ENCODE measurements at places on chromosomes 2 and 18.
A peak's percentile ranks its signal among the peaks of the same experiment; 100 is the strongest.

DNA sequence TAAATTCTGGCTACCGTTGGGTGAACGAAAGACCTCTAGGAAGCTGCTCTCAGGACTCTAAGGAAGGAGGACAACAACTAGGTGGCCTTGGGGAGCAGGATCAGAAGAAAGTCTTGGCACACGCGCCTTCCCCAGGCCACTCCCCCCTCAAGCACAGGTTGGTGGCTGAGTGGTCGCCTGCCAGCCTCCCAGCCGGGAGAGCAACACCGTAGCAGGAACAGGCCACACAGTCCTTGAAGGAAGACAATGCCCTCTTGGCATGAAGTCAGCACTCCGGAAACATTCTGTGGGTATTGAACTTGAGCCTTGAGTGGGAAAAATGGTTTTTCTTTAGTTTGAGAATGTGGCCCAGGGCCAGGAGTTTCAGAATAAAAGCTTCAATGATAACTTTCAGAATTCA lies 87.4 kb upstream of the AGAP1 start:
- H3K27me3 ChIP-seq: no peaks in the 10 kb centered on the region
- no peak overlapping the region for H3K4me3 ChIP-seq
- H3K36me3 ChIP-seq: no peaks in the 10 kb centered on the region
- no peaks in the 10 kb centered on the region for H3K4me1 ChIP-seq
- no peak for DNase-seq
- H3K27ac ChIP-seq: no peak overlapping the region

- no peak overlapping the region for H3K27ac ChIP-seq
- no peaks in the 10 kb centered on the region for H3K36me3 ChIP-seq
- H3K4me1 ChIP-seq: no peaks in the 10 kb centered on the region
- no peak overlapping the region for H3K4me3 ChIP-seq
- peak; percentile 82 for DNase-seq
Observed at GRCh38 chr2:72833084-72833714, 7.4 kb upstream of the EXOC6B start.

GRCh38 chr18:22816266-22817176 lies 116.6 kb upstream of the RBBP8 start:
- H3K4me3 ChIP-seq: no peak overlapping the region
- no peaks in the 10 kb centered on the region for H3K36me3 ChIP-seq
- no peaks in the 10 kb centered on the region for H3K4me1 ChIP-seq
- no peaks in the 10 kb centered on the region for H3K27me3 ChIP-seq
- no peak for DNase-seq
- no peak overlapping the region for H3K27ac ChIP-seq

DNA sequence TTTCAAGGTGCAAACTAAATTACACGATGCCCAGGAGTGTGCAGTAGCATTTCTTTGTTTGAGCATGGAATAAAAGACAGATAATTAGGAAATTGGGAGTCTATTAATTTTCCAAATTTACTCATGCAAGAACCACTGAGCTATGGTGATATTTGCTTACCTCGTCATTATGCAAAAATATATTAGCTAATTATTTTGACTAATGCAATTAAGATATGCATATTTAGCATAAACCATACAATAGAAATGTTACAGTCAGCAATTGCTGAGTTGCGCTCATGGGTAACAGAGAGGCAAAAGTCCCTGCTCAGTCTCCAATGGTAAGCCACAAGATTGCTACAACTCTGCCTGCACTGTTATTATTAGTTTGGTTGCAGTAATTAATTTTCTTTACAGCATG lies 342.0 kb downstream of the TXNL1 start:
- no peaks in the 10 kb centered on the region for H3K36me3 ChIP-seq
- H3K4me1 ChIP-seq: no peaks in the 10 kb centered on the region
- H3K27me3 ChIP-seq: no peaks in the 10 kb centered on the region

- H3K4me3 ChIP-seq: no peak overlapping the region
- no peaks in the 10 kb centered on the region for H3K36me3 ChIP-seq
- no peak overlapping the region for H3K27ac ChIP-seq
- peaks cover 19% of the 10 kb centered on the region for H3K4me1 ChIP-seq
Observed at GRCh38 chr2:42089340-42089925, 41.6 kb downstream of the PKDCC start.

DNA sequence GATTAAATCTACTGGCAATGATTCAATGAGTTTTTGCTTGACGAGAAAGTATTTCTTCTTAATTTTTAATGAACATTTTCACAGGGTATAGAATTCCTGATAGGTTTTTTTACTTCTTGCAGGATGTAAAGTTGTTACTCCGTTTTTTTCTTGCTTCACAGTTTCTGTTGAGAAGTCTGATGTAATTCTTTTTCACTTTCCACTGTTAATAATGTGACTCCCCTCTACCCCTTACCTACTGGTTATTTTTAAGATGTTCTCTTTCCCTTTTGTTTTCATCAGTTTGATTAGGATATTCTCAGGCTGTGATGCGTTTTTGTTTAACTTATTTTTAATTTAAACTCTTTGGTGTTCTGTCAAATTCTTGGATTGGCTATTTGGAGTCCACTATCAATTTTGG lies 933.9 kb upstream of the PIK3C3 start:
- no peaks in the 10 kb centered on the region for H3K27me3 ChIP-seq
- DNase-seq: no peak
- no peak overlapping the region for H3K27ac ChIP-seq
- H3K4me3 ChIP-seq: no peak overlapping the region
- H3K36me3 ChIP-seq: no peaks in the 10 kb centered on the region

DNA sequence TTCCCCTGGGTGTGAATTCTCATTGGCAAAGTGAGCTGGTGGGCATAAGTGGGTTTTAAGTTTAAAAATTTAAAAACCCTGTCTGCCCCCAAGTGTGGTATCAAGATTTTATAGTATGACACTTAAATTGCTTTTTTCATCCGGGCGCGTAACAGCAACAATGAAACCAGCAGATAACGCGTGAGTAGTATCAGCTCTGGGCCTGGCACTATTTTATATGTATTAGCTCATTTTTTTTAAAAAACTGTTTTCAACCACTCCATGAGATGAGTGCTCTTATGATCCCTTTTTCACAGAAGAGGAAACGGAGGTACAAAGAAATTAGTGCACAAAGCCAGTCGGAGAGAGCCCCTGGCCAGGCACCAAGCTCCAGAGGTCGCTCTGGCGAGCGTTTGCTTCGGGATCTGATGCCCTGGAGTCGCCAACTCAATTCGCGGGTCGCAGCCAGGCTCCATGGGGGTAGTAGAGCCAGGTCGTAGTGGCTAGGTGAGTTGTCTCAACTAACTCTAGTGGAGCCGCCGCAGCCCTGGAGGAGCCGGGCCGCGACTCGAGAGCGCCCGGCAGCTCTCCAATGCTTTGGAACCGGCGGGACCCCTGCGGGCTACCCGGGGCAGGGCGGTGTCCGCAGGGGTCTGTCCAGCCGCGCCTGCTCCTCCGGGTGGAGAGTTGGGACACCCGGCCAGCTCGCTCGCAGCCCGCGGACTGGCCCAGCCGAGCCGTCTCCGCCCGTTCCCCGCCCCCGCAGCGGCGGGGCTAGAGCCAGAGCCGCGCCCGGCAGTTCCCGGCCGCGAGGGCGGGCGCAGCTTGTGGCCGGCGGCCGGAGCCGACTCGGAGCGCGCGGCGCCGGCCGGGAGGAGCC lies at the start of gene IL1R1:
TSS of gene IL1R1 (plus strand) at position 777 of the 859 bp plus-strand sequence. CDS start 14,979 bp downstream, outside the sequence.
- peaks cover 5% of the 10 kb centered on the region for H3K4me1 ChIP-seq
- H3K36me3 ChIP-seq: peaks cover 7% of the 10 kb centered on the region
- peak within 1 kb of the TSS; percentile 89 for H3K27ac ChIP-seq
- peak within 1 kb of the TSS; percentile 80 for H3K4me3 ChIP-seq
- no peaks in the 10 kb centered on the region for H3K27me3 ChIP-seq

DNA sequence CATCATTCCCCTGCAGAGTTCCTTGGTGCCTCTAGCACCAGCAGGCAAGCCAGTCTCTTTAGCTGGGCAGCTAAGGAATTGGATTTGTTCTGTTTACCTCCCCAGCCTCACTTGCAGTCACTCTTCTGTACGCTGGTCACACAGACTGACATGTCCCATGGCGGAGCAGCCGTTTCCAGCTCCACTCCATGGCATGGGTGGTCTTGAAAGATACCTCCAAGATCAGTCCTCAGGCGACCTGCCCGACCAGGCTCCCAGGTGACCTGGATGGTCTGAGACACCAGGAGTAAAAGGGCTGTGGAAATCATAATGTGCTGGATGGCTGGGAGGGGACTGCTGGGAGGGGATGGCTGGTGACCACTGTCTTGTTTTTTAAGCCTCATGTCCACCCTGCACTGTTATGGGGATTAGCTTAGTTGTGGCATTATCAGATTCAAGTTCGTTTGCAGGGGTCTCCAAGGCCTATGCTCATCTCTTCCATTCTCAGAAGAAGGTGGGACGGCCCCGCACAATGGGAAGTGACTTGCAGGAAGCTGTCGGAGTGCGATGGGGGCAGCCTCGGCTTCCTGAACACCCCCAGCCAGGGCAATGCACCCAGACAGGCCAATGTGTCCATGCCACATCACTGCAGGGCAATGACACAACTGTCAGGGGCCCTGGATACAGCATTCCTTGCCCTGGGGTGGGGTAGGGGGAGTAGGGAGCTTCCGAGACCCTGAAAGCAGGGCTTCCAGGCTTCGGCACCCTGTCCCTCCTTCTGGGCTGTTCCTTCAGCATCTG lies 156.1 kb upstream of the MYCN start:
- no peak overlapping the region for H3K4me3 ChIP-seq
- no peak for DNase-seq
- no peaks in the 10 kb centered on the region for H3K4me1 ChIP-seq
- no peaks in the 10 kb centered on the region for H3K36me3 ChIP-seq
- no peaks in the 10 kb centered on the region for H3K27me3 ChIP-seq
- no peak overlapping the region for H3K27ac ChIP-seq

DNA sequence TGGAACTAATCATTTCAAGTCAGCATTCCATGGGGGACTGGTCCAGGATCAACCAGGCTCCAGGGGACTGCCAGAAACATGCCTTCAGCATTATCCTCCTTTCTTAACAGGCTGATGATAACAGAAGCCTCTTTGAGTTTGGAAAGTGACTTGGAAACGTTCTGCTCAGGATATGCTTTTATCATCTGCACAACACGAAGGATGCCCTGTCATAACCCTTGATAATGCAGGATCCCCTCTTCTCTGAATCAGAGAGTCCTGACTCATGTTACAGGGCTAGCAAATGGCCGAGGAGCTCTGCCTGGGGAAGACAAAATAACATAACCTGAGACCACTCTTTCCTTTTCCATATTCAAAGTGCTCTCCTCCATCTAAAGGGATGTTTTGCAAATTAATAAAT lies 6.7 kb downstream of the SCYGR3 start:
- no peaks in the 10 kb centered on the region for H3K4me1 ChIP-seq
- DNase-seq: peak; percentile 45
- H3K4me3 ChIP-seq: no peak overlapping the region
- H3K36me3 ChIP-seq: no peaks in the 10 kb centered on the region

DNA sequence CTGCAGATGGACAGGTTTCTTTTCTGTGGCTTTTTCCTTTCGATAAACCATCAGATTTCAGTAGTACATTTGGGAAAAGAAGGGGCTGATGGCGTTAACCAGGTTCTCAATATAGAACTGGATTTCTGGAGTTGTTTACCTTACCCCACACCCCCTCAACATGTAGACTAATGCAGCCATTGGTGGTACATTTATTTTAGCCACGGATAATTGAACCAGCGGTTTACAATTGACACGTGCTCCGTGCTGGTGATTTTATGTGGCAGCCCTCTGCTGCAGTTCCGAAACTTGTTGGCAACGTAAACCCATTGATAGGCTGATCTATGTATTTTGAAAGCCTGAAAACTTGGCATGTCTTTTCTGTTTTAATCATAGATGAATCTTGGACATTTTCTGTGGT lies 5.4 kb downstream of the SOX11 start:
- H3K27me3 ChIP-seq: peaks cover 38% of the 10 kb centered on the region
- DNase-seq: no peak
- H3K4me3 ChIP-seq: peak overlapping the region; percentile 52
- no peaks in the 10 kb centered on the region for H3K36me3 ChIP-seq
- H3K27ac ChIP-seq: peak overlapping the region; percentile 54
- peaks cover 35% of the 10 kb centered on the region for H3K4me1 ChIP-seq

DNA sequence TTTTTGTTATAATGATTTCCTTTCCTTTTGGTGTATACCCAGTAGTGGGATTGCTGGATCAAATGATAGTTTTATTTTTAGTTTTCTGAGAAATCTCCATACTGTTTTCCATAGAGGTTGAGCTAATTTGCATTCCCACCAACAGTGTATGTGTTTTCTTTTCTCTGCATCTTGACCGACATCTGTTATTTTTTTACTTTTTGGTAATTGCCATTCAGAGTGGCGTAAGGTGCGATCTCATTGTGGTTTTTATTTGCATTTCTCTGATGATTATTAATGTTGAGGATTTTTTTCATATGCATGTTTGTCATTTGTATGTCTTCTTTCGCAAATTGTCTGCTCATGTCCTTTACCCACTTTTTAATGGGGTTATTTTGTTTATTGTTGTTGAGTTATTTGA lies 58.1 kb downstream of the ARHGAP25 start:
- DNase-seq: no peak
- H3K4me3 ChIP-seq: no peak overlapping the region
- no peaks in the 10 kb centered on the region for H3K4me1 ChIP-seq

- H3K27me3 ChIP-seq: no peaks in the 10 kb centered on the region
- H3K4me3 ChIP-seq: no peak overlapping the region
- no peaks in the 10 kb centered on the region for H3K36me3 ChIP-seq
- no peak overlapping the region for H3K27ac ChIP-seq
- H3K4me1 ChIP-seq: peaks cover 1% of the 10 kb centered on the region
Observed at GRCh38 chr2:203934041-203934492, 2.5 kb upstream of the ICOS start.

DNA sequence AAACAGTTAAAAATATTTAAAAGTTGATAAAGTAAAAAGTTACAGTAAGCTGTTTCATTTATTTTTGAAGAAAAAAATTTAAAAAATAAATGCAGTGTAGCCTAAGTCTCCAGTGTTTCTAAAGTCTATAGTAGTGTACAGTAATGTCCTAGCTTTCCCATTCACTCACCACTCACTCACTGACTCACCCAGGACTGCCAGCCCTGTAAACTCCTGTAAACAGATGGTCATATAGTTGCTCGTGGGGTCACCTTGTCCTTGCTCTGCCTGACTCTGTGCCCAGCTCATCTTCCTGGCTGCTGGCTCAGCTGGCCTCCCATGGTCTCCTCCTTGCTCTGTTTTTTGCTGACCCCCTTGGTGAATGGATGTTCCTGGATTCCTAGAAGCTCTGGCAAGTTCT lies 180.3 kb downstream of the VAPA start:
- H3K27ac ChIP-seq: no peak overlapping the region
- no peak for DNase-seq
- no peaks in the 10 kb centered on the region for H3K4me1 ChIP-seq

GRCh38 chr2:204282081-204282480 lies 263.2 kb upstream of the PARD3B start:
- no peaks in the 10 kb centered on the region for H3K4me1 ChIP-seq
- H3K36me3 ChIP-seq: no peaks in the 10 kb centered on the region
- DNase-seq: no peak

- no peaks in the 10 kb centered on the region for H3K4me1 ChIP-seq
- H3K4me3 ChIP-seq: no peak overlapping the region
- H3K27me3 ChIP-seq: no peaks in the 10 kb centered on the region
- H3K27ac ChIP-seq: no peak overlapping the region
- no peak for DNase-seq
- peaks cover 58% of the 10 kb centered on the region for H3K36me3 ChIP-seq
Observed at GRCh38 chr2:73448856-73449255, 63.2 kb downstream of the ALMS1 start.

- H3K27me3 ChIP-seq: no peaks in the 10 kb centered on the region
- no peak overlapping the region for H3K4me3 ChIP-seq
- peaks cover 29% of the 10 kb centered on the region for H3K4me1 ChIP-seq
- no peak for DNase-seq
- no peaks in the 10 kb centered on the region for H3K36me3 ChIP-seq
Observed at GRCh38 chr2:239758279-239758877, 266.8 kb downstream of the NDUFA10 start.

- H3K27ac ChIP-seq: no peak overlapping the region
- no peak overlapping the region for H3K4me3 ChIP-seq
- no peaks in the 10 kb centered on the region for H3K36me3 ChIP-seq
- no peaks in the 10 kb centered on the region for H3K4me1 ChIP-seq
- H3K27me3 ChIP-seq: no peaks in the 10 kb centered on the region
- no peak for DNase-seq
Observed at GRCh38 chr18:37778417-37779165, 213.0 kb upstream of the CELF4 start.
